Choroid plexus epithelial cell (primary cell): ENCODE measurements at places on chromosomes 2 and 18.

- DNase-seq, result no peak
These were observed 79.0 kb downstream of the PTGR3 start for GRCh38 chr18:75129717-75130477.

DNA sequence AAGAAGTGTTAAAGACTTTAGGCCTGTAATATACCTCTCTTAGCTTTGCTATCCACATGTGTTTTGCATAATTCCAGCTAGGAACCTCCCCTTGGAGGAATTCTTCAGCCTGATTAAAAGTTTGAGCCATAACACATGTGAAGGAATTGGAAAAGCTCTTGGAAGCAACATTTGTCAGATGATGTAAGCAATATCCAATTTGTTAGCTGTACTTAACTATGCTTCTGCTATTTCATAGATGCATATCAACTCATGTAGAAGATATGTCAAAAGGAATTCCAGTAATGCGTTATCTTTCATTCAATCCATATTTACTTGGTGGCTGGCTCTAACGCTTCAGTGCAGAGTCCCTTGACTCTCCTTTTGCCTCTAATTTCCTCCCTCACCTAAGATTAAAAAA, 46.2 kb downstream of the PKP4 start:
- DNase-seq, result peak; percentile 80

GRCh38 chr2:145088756-145089155, 568.8 kb upstream of the ZEB2 start:
- peak; percentile 10 for DNase-seq

DNA sequence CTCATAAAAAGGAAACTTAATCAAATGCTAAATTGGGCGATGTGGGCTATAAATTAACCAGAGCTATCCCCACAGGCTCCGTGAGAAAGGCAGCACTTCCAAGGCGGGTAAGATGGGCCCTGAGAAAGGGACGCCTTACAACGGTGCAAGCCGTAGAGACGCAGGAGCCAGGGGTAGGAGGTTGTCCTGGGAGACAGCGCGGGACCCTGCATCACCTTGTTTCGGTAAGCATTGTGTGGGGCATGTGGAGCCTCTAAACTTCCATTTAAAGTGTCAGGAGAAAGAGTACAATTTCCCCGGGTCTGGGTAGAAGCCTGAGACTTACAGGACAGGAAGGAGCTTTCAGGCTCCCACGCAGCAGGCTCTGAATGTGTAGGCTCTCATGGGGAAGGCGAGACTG, 1.2 kb upstream of the PER2 start:
- DNase-seq, result no peak

DNA sequence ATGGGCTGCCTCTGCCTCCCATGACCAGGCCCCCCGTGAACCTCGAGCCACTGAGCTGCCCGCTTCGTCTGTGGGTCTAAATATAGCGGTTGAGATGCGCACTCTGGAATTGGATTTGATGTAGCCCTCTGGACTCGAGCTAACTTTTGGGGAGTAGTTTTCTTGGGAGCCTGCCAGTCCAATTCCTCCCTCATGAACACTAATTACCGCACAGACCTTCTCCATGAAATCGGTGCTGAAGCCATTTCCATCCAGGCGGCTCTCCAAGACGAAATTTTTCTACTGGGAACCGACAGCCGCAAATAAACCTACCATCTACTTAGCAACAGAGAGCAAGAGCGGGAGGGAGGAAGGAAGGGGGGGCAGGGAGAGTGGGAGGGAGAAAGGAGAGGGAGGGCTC, 63.6 kb downstream of the CELF4 start:
- no peak for DNase-seq

DNA sequence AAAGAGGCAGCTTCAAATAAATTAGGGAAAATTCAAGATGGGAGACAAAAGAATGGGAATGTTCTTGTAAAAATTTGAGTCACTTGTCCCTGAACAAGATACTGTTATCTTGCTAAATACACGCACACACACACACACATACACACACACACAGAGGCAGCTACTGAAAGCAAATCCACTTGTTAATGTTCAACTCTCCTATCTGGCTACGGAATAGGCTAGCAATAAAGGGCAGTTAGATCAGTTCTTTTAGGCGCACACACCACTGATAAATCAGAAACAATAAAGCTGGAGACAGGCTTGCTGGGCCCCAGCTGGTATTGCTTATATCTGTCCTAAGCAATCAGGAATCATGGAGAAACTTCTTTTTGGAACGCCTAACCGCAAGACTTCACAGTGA, 461.6 kb downstream of the BCL11A start:
- no peak for DNase-seq

GRCh38 chr18:60060026-60060425, 160.2 kb downstream of the PMAIP1 start:
- peak; percentile 14 for DNase-seq

GRCh38 chr18:69205925-69206324, 194.8 kb upstream of the DOK6 start:
- peak; percentile 2 for DNase-seq
